Left forelimb (tissue), 1 donor: ENCODE measurements at places on chromosomes 7 and 10.

DNA sequence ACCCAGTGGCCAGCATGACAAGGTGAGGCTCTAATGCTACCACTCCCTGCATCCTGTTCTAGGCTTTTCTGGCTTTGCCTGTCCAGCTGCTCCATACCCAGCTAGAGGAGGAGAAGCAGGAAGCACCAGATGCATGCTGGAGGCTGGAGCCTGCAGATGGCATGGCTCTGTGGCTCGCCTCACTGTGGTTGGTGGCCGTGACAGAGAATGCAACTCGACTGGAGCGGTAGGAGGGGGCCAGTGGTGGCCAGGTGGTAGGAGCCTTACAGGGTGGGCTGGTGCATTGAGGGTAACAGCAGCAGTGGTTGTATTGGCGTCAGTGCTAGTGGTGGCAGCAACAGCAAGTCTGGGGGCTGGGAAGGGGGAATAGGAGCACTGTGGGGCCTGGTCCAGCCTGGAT is 128.6 kb downstream of the ZNF248 start:
- no peak for DNase-seq

- no peak for DNase-seq
Observed at GRCh38 chr7:101950450-101951119, 133.2 kb downstream of the CUX1 start.

GRCh38 chr7:2405601-2406345 is 2.4 kb downstream of the CHST12 start:
- DNase-seq = no peak

DNA sequence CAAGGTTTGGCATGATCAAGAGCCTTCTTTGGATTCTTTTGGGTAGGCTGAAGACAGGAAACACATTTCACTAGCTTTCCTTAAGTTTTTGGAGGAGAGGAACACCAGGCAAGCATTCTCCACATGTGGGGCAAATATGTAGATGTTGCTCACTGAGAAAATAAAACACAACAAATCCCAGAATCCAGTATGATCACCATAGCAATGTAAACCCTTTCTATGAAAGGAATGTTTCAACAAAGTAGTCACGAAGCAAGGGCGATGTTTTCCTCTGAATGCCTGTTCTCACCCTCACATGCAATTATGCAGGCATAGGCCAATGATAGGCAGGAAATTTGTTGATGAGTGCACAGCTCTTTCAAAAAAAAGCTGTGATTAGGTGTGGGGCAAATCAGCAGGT is 20.5 kb upstream of the CEP41 start:
- no peak for DNase-seq

GRCh38 chr10:22159979-22160378 is 57.8 kb downstream of the EBLN1 start:
- DNase-seq = no peak

DNA sequence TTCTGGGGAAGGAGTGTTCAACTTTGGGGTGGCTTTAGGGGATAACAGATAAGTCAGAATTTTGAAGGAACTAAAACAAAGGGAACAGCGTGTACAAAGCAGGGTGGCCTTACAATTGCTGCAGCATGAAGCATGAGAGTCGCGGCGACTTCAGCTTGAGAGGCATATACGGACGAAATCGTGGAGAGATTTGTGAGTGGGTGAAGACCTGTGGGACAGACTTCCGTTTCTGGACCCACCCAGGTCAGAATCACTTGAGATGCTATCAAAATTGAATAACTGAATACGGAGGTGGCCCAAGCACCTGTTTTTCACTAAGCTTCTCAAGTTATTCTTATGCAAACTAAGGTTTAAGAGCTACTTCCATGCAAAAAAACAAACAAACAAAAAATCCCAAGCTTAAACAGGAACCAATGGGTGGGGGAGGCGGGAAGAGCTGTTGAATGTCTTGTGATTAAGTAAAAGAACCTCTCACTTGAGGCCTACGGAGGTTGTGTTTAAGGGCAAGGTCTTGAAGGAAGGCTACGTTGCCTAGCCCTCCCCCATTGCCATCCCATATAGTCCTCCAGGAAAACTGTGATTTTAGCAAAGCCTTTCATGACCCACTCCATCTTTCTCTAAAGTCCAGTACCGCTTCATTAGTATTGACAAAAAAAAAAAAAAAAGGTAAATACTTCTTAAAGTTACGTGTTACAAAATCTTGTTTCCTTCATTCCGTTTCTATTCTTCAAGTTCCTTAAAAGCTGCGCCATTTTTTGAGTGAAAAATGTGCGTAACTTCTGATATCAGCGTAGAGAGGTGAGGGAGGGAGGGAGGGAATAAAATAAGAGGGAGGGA is 1.3 kb upstream of the TRIM24 start:
- DNase-seq = no peak

DNA sequence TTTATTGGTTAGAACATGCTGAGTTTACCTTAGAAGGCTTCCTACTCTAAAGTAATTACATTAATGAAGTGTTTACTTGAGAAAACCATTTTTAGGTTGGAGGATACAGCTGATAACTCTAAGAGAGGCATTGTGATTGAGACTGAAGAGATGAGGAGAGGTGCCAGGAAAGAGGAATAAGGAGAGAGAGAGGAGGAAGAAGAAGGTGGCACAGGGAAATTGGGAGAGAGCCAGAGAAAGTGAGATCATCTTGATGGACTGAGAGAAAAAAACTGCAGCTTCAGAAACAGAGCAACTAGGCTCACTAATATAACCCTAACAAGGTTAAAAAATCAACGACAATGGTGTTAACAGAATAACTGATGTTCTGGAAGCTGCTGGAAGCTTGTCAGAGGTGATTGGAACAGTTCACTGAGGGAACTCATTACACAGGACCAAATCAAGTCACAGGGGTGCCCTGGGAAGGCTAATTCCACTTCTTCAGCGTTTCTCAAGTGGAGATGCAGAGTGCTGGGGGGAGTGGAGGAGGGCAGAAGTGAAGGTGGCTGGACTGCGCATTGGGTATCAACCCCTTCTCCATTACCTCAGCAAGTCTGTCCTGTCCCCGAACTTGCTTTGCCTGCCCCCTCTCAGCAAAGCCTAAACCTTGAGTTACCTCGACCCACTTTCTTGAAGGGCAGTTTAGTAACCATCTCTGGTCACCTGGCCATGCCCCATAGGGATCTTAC is 6.9 kb upstream of the SORBS1 start:
- DNase-seq = no peak

GRCh38 chr7:157335991-157336382 is 817 bp upstream of the DNAJB6 start:
- no peak for DNase-seq

DNA sequence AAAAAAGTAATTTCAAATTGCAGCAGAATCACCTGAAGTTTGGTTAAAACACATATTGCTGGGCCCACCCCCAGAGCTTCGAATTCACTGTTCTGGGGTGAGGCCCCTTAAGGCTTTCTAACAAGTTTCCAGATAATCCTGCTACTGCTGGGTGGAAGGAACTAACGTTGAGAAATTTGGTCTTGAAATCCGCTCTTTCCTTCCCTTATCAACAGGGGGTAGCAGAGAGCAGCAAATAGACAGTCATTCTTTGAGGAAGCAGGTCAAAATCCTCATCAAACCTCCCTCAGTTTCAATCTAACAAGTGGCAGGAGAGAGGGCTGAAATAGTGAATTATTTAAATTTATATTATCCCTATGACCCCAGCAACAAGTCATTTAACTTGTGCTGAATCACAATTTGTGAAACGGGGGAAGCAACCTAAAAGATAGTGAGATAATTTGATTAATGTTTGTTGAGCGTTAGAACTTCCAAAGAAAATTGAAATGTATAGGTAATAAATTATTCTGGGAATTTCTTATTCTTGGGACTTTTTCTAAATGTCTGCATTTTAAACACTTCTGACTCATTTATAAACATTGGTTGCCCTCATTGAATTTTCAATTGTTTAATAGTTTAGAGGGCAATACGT is 21.7 kb upstream of the MALSU1 start:
- DNase-seq = no peak
